ENCODE measurements at places on chromosomes 16 and 17.

GRCh38 chr17:36926226-36926625 lies 11.0 kb upstream of the LHX1 start:
- no peak for DNase-seq

- DNase-seq = no peak
Measured at GRCh38 chr16:87324411-87325275, 7.5 kb upstream of the C16orf95 start.

- DNase-seq = no peak
Measured at GRCh38 chr16:22942811-22943210, 128.8 kb downstream of the HS3ST2 start.

DNA sequence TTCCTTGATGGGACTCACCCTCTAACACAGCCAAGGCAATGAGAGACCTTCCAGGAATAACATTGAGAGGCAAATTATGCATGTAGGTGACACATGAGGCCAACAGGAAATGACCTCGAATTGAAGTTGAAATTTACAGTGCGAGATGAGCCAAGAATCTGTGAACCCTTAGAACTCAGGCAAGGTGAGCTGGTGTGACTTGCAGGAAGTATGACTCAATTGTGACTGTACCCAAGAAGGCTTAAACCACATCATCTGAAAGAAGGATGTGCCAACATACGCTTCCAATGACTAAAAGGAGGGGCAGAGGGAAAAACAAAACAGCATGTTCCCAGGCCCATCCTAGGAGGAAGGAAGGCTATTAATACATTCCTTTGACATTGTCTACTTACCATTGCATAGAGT lies 44.8 kb downstream of the PITPNC1 start:
- DNase-seq = peak; percentile 43

- DNase-seq = no peak
Measured at GRCh38 chr16:78778101-78779004, 678.9 kb downstream of the WWOX start.

- DNase-seq = no peak
Measured at GRCh38 chr16:6020162-6020985, 922.8 kb upstream of the EEF2KMT start.

DNA sequence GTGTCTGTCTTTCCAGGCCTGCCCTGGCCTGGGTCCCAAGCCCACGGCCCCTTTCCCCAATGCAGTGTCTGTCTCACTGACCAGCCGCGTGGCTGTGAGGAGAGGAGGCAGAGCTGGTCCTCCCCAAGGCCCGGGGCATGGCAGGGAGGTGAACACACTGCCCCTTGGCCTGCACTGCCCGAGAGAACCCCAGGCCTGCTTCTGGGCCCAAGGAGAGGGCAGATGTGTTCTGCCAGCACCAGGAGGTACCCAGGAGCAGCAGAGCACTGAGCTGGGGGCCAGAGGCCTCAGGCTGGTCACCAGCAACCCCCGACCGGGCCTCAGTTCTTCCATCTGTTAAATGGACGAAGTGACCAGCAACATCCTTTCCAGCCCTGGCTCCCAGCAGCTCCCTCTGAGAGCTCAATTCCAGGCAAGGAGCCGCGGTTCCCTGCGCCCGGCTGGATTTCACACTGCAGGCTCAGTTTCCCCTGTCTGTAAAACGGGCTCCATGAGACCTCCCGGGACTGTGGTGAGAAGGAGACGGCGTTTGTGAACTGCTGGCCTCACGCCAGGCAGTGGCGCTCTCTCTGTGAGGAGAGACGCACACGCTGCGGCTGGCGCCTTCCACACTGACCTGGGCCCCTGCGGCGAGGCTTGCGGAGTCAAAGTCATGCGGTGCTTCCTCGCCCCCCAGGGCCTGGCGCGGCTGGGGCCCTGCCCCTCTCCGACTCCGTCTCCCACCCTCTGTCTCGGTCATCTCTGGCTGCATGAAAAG lies 8.1 kb upstream of the ZFPM1 start:
- DNase-seq = no peak

DNA sequence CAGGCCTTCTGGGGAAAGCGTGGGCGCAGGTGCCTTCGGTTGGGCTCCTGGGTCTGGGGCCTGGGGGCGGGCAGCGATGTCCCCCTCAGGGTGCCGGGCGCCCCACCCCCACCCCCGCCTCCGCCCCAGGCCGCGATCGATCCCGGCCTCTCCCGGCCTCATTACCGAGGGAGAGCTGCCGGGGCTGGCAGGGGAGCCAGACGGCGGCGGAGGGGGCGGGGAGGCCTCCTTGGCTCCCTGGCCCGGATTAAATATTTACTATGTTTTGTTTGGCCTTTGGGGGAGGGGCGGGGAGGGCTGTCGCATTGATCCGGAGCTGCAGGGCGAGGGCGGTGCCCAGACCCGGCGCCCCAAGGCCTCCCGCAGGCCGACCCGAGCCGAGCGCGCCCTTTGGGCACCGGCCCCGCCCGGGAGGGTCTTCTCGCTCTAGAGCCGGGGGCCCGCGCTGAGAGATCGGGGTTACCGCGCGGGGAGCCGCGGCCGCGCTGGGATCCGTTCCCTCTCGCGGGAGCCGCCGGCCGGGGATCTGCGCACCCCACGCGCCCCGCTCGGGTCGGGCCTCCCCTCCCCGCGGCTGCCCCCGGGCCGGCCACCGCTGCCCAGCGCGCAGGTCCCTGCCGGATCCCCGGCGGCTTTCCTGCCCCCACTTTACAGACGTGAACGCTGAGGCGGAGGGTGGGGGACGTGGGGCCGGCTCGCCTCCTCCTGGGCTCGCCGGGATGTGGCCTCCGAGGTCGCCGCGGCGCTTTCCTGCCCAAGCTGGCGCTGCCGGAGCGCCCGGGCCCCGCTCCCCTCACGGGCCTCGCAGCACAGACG lies 27.0 kb downstream of the RTN4RL1 start:
- no peak for DNase-seq

GRCh38 chr16:69338557-69339288 lies 641 bp downstream of the COG8 start:
- DNase-seq = no peak

GRCh38 chr16:17301593-17302135 lies 169.1 kb downstream of the XYLT1 start:
- no peak for DNase-seq

DNA sequence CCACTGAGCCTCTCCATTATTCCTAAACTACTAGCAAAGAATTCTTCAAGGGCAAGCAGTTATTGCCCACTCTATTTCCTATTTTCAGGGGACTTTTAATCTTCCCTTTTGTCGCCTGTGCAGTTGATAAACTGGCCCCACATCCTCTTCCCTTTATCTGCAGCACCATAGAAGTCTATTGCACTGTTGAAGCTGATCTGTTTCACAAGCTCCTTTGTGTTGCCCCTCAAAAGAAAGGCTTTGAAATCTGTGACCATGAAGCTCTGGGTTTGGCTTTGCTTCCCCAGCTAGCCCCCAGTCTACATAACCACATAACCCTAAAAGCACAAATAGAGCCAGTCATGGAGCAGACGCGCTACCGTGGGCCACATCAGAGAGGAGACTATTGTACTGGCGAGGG lies 37.1 kb downstream of the CDRT15 start:
- no peak for DNase-seq

DNA sequence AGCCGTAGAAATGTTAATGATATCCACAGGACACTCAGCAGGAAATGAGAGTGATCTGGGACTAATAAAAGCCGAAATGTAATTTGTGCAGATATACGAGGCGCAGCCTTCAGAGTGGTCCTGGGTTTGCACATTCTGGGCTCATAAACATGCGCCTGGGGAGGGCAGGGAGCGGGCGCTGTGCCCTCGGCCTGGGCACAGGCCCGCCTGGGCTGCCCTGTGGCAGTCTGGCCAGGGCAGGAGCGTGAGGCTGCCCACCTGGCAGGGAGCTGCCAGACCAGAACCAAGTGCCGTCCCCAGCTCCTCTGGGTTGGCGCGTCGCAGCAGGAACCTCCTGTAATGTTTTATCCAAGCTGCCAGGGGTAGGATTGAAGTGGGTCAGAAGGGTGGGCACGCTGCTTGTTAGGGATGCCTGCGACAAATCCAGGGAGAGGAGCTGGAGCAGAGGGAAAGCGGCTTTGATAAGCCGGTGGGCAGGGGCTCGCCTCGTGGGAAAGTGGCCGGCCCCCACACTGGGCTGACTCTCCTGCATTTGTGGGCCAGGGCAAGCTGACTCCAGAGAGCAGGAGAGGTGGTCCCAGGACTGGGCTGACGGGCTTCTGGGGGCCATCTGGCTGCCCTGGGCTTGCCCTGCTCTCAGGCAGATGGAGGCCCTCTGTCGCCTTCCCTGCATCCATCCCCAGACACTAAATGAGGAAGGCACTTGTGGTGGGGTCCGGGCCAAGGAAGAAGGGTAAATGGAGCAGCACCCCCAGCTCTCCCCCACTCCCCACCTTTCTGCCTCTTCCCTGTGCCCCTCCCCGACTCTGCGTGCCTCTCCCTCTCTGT lies 45.9 kb downstream of the SREBF1 start:
- no peak for DNase-seq

DNA sequence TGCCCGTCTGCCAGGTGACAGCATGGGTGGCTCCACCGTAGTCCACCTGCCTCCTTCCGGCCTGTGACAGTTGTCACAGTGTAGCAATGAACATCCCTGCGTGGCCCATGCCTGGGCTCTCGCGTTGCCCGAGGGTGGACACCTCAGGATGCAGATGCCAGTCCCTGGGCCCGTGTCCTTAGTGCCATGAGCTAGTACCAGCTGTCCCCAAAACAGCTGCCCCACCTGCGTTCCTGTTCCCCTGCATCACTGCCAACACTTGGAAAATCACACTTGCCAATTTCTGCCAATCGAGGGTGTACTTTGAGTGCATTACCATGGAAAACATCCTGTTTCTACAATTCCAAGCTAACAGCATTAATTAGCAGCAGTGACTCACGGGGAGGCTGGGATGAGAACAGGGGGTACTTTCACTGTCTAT lies 9.0 kb upstream of the C16orf95 start:
- no peak for DNase-seq

- DNase-seq = no peak
Measured at GRCh38 chr17:33324736-33325135, 31.6 kb upstream of the ASIC2 start.

DNA sequence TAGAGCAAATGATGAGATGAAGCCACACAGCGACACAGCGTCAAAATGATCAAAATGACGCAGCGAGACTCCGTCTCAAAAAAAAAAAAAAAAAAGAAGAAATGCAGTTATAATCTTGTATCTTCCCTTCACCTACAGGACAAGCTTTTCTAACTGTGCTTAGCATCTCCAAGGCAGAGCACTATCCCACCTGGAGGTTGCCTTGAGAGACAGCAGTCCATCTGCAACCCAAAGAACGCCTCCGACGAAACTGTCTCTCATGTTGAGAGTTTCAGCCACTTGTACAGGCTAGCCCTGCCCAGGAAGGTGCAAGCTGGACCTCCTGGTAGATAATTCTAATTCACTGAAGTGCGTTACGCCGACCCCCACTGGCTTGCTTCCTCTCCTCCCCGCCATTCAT lies 46.7 kb upstream of the GCSH start:
- no peak for DNase-seq

GRCh38 chr17:46264456-46265198 lies 30.3 kb upstream of the LRRC37A start:
- peak; percentile 55 for DNase-seq

- DNase-seq = no peak
Measured at GRCh38 chr16:82329504-82330192, 159.6 kb upstream of the MPHOSPH6 start.

- no peak for DNase-seq
Measured at GRCh38 chr17:78316867-78317789, 42.7 kb downstream of the SOCS3 start.

DNA sequence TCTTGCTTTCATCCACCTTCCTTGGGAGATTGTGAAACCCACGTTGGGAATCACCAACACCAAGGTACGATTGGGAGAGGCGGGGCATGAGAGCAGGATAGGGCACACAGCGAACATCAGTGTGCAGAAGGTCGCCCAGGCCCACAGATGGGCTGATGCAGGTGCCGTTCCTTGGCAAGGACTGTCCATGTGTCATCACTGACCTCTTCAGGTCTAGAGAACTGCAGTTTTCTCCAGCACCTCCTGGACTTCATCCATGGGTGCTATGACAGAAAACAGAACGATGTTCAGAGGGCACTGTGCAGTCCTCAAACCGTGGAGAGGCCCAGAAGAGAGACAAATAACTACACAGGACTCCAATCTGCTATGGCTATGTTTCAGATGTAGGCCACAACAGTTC lies 23.9 kb upstream of the TAT start:
- no peak for DNase-seq

DNA sequence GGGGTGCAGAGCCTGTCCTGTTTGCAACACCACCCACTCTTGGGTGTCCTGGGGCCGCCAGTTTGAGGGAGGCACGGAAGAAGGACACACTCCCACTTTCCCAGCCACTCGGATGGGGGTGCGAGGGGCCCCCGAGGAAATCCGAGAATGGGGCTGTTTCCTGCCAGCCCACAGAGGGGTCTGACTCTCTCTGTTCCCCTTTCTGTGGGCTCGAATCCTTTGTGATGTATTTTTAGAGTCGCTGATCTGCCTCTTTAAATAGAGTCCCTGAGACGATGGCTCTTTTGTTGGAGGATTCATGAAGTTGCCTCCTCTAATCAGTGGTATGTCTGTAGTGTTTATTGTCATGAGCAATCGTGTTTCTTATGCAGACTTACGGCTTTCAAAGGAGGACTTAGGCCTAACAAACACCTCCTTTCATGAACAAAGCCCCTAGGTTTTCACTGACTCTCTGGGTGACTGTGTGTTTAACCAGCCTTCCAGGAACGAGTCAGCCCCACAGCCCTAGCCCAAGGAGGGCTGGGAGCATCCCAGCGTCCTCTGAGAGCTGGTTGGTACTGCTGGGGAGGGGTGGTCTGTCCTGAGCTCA lies 29.1 kb downstream of the CIBAR2 start:
- DNase-seq = no peak

GRCh38 chr16:72819345-72819744 lies 228.6 kb downstream of the ZFHX3 start:
- DNase-seq = no peak

GRCh38 chr16:24694931-24695330 lies 34.5 kb upstream of the TNRC6A start:
- DNase-seq = no peak

DNA sequence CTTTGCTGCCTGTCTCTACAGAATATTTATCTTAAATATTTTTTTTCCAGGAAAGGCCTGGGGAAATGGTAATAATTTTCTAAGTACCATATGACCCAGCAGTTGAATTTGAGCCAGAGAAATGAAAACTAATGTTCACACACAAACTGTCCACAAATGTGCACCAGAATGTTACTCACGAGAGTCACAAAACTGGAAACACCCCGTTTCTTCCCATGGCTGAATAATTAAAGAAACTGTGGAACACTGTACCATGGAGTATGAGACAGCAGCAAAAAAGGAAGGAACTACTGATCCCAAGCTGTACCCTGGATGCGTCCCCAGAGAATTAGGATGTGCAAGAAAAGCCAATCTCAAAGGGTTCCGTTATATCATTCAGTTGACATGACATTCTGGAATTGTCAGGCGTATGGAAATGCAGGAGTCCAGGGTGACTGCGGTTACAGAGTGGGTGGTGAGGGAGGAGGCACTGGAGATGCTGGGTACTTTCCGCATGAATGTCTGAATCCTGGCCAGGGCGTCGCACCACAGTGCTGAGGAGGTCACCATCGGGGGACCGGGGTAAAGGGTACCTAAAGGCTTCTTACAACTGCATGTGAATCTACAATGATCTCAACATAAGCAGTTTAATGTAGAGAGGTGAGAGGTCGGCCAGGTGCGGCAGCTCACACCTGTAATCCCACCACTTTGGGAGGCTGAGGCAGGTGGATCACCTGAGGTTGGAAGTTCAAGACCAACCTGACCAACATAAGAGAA lies 34.5 kb downstream of the USP22 start:
- DNase-seq = no peak
